ENCODE measurements at places on chromosomes 13 and 19.

- no peak for DNase-seq
Observed at GRCh38 chr19:3656747-3657394, 30.3 kb upstream of the CACTIN start.

DNA sequence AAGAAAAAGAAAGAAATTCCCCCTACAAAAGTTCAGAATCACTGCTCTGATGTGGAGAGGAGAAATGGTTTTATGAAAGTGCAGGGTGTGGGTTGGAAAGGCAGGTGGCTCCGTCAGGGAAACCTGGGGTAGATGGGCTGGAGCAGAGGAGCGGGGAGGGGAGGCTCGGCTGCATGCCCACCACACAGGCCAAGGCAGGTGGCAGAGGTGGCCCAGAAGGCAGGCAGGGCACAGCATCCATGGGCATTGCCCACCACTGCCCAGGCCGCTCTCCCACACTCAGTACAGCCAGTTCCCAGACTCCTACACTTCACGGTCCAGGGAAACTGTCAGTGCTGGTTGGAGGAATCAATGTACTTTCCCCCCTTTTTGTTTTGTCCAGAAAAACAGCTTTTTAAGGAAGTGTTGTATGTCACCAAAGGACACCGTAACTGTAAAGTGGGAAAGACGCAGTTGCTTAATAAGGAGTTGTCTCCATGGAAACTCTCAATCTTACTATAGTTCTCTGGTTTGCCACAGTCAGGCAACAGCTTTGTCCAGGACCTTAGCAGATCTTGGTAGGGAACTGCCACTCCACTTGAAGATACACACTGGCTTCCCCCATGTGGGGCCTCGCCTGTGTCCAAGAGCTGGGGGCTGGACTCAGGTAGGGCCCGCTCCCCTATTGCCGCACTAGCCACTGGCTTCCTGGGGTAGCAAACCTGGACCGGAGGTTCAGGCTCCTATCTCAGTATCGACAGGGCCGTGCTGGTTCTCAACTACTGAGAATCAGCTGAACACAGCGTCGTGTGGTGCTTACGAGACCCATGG, 82.9 kb downstream of the RAB20 start:
- DNase-seq, result no peak

GRCh38 chr19:10269333-10270179, 1.4 kb upstream of the ICAM1 start:
- DNase-seq, result peak; percentile 83

DNA sequence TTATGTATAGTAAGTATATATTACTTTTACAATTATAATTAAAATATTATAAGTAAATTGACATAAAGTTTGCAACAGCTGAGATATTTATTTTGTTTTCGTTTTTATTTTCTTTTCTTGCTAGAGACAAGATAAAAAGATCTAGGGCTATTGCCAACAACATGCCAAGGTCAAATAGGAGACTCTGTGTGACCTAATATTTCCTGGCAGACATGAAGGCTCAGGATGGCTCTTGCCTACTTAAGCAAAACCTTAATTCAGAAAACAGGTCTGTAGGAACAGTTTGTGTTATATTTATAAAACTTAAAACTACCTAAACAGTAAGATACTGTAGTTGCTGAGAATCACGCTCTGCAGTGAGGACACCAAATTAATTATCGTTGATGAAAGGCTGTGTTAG, 145.2 kb downstream of the RFC3 start:
- DNase-seq, result no peak

DNA sequence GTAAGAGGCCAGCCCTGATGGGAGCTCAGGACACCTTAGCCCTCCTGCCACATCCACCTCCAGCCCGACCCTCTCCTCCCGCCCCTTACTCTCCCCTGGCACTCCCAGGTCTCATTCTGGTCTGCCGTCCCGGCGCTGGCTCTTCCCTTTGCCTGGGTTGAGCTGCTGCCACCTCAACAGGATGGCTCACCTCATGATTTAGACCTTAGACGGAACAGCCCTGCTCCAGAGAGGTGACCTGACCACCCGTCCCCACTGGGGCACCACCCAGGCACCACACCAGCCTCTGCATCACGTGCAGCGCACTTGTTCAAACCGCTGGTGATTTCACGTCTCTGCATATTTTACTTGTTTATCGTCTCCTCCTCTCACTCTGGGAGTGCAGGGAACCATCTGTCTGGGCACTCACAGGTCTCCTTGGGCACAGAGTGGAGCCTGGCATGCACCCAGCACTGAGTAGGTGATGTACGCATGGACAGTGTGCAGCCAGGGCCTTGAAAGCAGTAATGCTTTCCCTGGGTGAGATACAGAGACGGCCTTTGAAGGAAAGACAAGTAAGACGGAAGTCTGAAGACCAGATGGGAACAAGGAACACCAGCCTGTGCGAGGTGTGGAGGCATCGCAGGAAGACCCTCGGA, 183.1 kb downstream of the KATNAL1 start:
- DNase-seq, result no peak

DNA sequence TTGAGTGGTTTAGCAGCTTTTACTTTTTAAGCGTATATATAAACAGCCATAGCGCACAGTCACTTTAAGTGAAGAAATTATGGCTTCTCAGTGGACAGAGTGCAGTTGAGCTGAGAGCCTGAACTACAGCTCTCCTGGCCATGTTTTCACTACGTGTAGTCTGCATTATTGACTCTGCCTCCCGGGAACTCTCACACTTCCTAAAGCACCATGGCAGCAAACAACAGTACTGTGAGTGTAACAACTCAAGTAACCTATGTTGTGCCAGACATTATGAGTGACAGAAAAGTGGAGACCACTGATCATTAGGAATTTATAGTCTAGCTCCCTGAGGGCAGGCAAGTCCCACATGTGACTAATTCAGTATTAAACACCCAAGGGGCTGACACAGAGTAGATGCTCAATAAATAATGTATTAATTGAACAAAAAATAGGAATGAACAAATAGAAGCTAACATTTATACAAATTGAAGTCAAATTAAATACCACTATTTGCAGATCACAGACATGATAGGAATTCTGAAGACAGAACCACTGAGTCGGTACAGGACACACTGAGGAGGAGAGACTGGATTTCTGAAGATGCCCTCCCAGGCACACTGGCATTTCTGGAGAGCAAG, 19.7 kb downstream of the EFNB2 start:
- no peak for DNase-seq

DNA sequence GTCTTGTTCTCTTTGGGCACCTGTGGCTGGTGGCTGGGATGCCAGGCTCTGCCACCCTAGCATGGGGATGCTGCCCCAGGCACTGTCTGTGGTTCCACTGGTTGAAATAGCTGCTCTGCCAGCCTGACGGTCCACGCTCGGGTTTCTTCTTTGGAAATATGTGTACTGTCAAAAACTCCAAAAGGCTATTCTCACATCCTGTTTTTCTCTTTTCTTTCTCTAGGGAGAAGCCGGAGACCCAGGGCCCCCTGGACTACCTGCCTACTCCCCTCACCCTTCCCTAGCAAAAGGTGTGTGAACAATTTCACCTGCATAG, 115.0 kb downstream of the RAB20 start:
- no peak for DNase-seq

GRCh38 chr13:104408733-104409132, 1342.5 kb upstream of the SLC10A2 start:
- no peak for DNase-seq

- peak; percentile 72 for DNase-seq
Observed at GRCh38 chr19:39328046-39328705, 7.5 kb upstream of the LRFN1 start.

GRCh38 chr13:110454227-110454859, 107.2 kb downstream of the RAB20 start:
- no peak for DNase-seq

DNA sequence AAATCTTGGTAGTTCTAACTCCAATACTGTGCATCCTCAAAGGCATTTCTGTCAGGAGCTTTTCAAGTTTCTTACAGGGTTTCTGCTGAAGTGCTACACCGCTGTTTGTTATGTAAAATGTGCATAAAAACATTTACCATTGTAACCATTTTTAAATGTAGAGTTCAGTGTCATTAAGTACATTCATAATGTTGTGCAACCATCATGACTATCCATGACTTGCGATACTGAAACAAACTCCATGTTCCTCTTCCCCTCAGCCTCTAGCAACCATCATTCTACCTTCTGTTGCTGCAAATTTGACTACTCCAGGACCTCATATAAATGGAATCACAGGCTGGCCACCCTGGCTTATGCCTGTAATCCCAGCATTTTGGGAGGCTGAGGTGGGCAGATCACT, 14.4 kb upstream of the SLC25A42 start:
- DNase-seq, result no peak

GRCh38 chr13:78341032-78341431, 262.3 kb downstream of the POU4F1 start:
- no peak for DNase-seq

- no peak for DNase-seq
Observed at GRCh38 chr13:43516401-43516833, 270.4 kb downstream of the ENOX1 start.

GRCh38 chr13:95335667-95336066, 34.4 kb upstream of the ABCC4 start:
- DNase-seq, result no peak

DNA sequence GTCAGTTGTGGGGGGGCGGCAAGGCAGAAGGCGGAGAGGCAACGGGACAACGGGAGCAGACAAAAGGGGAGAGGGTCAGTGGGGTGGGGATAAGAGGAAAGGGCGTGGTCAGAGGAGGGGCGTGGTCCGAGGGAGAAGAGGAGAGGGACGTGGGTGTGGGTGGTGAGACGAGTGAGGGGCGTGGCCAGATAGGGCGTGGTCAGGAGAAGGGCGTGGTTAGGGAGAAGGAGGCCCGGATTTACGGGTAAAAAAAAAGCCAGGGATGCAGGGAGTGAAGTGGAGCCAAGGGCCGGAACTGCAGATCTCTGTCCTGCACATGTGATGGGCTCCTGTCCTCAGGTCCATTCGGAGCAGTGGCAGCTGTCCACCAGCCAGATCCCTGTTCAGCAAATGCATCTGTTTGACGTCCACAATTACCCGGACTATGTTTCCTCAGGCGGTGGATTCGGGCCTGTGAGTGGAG, 21.5 kb downstream of the CPT1C start:
- no peak for DNase-seq

GRCh38 chr13:42807241-42807640, 25.9 kb downstream of the FAM216B start:
- no peak for DNase-seq

DNA sequence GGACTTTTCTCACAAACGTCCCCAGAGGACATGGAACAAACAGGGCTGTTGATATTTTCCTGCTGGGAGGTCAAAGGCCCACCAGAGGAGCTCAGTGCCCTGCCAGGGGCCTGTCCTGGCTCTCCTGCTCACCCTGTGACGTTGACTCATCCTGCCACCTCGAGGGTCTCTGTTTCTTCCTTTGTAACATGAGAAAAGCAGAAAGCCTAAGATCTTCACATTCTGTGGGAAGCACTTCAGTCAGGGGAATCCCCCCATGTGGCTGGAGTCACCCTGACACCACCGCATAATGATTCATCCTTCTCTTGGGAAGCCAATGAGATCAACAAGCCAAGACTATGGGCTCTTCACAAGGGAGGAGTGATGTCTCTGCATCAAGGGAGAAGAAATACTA, 147.9 kb downstream of the KATNAL1 start:
- DNase-seq, result peak; percentile 56

DNA sequence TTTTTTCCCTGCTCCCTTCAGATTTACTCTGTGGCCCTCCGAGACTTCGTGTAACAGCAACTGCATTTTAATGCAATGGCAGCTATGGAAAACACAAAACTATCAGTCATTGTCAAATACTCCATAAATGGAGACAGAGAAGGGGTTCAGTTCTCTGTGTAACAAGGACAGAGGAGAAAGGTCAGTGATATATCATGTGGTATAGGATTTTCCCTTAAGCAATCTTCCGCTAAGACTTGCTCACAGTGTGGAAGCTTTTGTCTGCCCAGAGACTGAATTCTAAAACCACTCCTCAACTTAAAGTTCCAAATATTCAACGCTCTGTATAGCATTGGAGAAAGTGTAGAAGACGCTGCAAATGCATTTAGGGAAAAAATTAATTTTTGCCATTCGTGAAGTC, 111.3 kb upstream of the EDNRB start:
- DNase-seq, result no peak

DNA sequence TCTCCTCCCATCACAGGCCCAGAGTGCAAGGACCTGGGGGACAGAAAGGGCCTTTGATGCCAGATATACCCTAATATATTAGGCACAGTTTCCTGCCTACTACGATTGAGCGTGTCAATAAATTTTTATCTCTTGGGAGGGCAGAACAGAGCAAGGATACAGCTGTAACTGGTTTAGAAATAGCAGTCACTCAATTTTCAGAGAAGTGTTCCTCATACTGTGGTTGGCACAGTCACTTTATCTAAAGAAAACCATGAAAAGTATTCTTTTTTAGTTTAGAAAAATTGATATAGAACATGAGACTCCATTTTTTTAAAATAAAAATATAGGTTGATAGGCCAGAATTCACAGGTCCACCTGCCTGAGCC, 460 bp upstream of the ZNF155 start:
- no peak for DNase-seq

- peak; percentile 68 for DNase-seq
Observed at GRCh38 chr19:54188215-54188871, 1.0 kb downstream of the MBOAT7 start.

DNA sequence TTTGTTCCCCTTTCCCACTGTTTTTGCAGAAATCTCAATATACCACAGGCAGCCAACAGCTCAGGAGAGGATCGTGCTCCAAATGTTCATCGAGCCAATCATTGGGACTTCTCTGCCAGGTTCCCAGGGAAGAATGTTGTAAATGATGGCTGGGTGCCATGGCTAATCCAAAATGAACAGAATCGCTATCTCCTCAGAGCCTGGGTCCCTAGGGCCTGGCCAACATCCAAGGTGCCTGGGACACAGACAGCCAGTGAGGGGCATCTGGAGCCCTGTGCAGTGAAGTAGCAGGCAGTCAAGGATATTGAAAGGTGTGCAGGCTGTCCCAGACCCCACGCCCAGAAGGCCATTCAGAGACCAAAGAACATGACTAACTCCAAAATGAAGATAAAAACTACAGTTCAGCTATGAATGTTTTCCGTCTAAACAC, 37.8 kb downstream of the BRD4 start:
- no peak for DNase-seq

GRCh38 chr19:34260771-34261173, 6.4 kb downstream of the GARRE1 start:
- no peak for DNase-seq

DNA sequence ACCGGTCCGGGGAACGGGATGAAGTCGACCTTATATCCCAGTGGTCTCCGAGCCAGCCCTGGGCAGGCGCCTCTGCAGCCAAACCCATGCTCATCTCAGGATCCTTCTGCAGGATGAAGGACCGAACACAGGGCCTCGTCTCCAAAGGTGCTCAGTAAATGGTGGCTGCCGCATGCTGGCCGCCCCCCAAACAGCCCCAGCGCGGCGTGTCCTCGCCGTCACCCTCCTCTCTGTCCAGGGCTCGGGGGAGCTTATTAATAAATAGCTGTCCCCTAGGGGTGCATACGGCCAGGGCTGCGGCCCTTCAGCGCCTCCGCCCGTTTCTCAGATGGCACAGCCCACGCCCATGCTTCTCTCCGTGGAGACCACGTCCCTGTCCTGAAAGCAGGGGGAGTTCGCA, 32.6 kb upstream of the SPACA7 start:
- no peak for DNase-seq

DNA sequence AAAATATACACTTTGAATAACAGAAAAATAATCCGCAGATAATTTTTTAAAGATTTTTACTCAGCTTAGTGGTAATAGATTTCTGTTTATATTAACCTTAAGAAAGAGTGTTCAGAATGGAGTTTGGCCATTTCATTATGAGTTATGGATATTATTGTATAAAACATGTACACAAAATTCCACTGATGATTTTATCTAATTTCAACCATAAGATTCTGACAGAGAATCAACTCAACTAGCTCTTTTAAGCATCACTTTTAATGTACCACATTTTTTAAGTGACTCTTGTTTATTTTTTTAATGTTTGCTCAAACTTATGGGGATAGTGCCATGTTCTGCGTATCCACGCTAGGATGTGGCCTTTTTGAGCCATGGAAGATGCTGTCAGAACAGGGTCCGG, 75.7 kb downstream of the COL4A2 start:
- DNase-seq, result no peak

All from CD4-positive, alpha-beta T cell treated with Interleukin-4 for 4 hours (primary cell).